NCI-H1417 (cell line): ENCODE measurements at places on chromosomes 11 and 22.

DNA sequence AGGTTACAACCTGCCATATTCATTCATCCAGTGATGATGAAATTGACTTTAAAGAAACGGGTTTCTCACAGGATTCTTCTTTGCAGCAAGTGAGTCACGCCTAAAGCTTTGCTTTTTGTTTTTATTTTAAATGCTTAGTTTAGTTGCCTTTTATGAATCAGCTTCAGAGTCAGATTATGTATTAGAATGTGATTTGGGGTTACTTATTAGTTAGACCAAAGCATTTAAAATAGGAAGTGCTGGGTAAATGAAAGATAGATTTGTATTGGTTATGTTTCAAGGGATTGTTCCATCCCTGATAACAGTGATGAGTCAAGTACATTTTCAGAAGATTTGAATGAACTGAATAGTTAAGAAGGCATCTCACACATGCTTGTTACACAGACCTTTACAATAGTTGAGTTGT lies 101.3 kb upstream of the GAL start:
- no peak for DNase-seq

DNA sequence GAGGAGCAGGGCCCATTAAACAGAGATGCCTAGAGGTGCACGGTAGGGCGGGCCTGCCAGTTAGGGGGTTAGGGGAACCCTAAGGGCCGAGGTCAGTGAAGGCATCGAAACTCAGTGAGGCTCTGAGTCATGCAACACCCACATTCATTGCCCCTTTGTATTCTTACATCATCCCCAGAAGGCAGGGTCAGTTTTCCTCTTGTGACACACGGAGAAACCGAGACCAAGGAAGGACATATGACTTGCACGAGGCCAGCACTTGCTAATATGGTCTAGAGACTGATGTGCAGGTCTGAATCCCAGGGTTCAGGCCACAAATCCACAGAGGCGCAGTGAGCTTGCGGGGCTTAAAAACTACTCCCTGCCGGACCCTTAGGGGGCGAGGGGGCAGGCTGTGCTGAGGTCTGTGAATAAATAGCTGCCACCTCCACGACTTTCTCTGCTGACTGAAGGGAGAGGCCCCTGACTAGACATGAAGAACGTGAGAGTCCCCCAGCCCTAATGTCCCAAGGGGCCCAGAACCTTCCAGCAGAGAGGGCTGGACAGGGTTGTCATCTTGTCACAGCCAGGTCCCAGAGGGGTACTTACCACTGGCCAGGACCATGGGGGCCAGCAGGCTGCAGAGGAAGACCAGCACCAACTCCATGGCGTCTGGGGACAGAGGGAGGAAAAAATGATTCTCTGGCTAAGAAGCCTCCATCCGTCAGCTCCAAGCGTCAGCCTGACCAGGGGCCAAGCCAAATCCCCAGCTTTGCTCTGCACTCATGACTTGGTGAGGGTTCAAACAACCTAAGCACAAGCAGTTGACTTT lies 17.8 kb upstream of the FXYD2 start:
- no peak for DNase-seq

DNA sequence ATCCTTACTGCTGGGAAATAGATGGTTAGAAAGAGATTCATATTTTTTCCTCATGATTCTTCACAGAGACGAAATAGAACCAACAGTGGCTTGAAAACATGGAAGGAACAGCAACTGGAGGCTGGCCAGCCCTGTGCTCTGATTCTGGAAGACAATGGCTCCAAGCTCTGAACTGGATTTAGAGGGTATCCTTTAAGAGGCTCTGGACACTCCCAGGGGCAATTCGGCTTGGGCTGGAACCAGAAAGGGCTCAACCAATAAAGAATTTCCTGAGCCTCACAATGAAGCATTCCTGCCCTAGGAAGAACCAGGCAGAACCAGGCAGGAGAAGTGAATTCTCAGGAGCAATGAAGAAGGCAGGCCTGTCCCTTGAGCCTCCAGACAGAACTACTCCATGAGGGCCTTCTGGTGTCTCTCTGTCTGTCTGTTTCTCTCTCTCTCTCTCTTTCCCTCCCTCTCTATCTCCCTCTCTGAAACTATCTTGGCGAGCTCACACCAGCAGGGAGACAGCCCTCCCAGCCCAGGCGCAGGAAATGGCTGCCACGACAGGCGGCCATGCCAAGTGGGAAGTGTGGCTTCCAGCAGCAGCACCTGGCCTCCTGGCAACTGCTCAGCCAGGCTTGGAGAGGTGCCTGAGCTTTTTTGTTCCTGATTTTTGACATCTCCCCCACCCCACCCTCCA lies 93.3 kb downstream of the RCN1 start:
- no peak for DNase-seq

- DNase-seq, result no peak
Observed at GRCh38 chr11:128469220-128469619, 118.1 kb downstream of the ETS1 start.

DNA sequence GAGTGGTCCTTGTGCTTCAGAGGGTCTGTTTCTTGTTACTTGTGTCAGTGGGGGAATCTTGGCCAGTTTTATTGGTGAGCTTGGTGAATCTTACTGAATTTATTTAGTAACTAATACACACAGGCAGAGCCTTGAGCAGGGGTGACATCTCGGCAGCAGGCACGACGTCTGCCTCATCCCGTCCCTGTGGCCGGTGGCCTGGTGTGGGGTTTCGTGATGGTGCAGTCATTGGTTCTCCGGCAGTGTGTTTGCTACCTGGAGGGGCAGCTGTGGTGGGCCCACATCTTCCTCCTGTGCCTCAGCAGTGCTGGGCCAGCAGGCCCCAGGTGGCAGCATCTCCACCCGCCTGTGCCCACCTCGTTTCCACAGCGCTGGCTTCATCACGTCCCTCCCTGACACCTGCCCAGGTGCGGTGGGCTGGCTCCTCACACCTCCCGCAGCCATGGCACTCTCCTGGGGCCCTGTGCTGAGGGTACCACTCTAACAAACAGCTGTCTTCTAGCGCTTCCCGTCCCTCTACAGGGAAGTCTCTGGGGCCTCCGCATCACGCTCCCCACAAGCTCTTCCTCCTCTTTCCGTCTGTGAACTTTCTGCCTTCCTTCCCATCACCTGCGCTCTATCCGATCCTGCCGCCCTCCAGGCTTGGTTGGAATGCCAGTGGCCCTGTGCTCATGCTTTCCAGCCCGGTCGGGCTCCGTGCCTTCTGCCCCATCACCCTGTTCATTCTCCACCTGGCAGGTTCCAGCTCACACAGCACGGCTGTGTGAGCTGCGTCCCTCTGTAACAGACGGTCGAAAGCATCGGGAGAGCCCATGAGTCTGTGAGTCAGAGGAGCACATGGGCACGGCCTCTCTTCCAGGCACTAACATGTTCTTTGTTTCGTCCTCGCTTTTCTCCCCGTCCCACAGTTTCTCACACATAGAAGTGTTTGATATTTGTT lies 203.4 kb downstream of the TBC1D22A start:
- no peak for DNase-seq

DNA sequence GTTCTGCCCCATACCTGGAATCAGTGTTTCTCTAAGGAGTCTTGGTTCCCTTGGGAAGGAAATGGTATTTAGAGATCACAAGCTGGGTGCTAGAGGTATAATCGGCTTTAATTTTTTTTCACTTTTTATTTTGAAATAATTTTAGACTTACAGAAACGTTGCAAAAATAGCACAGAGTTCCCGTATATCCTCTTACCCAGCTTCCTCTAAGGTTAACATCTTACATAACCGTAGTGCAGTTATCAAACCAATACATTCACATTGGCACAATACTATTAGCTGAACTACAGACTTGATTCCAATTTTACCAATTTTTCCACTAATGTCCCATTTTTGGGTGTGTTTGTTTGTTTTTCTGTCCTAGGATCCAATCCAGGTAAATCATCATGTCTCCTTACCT lies 63.8 kb downstream of the RBX1 start:
- no peak for DNase-seq

DNA sequence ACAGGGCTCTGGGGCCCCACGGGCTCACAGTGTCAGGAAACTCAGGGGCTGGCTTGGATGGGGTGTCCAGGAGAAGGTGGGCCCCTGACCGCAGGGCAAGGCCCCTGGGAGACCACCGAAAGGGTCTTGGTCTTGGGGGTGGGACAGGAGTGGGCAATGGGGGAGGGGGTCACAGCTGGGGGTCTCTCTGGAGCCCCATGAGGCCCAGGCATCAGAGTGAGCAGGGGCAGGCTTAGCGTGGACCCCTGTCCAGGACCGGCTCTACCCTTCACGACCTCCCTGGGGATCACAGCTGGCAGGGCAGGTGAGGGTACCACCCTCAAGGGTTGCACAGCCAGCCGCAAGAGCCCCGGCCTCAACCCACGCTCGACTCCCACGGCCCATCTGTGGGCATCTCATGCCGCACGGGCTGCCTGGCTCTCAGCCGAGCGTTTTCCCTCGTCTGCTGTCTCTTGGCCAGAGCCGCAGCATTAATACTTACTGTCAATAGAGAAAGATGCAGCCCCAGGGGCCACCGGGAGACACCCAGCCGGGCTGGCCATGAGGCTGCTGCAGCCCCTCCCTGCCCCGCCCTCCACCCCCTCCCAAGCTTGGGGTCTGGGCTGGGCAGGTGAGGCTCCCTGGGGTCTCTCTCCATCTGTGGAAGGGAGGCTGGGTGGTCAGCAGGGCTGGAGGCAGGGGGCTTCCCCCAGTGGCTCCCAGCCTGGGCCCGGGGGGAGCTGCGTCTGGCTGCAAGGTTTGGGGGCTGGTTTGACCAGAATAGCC lies 662 bp downstream of the MUC5B start:
- no peak for DNase-seq

DNA sequence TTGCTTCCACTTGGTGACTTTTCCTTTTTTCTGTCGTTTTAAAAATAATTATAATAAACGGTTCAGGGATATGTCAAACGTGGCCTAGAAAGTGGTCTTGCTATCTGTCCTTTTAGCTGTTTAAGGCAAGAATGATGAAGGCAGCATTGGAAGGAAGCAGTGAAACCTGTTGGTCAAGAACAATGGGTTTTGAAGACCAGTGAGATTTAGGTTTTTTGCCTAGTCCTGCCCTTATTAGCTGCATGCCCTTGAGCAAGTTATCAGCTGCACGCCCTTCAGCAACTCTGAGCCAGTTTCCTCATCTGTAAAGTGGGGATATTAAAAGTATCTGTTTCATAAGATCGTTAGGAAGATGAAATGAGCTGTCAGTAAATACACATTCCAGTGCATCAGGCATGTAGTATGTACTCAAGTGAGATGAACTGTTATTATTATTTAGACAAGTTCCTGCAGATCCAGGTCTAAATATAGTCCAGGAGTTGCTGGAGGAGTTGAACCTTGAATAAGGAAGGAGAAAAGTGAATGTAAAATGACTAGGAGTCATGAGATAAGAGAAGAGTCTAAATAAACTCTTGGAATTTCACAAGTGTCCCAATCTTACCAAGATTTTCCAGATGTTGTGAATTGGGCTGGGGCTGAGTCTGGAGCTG lies 90.8 kb upstream of the HSD17B12 start:
- DNase-seq, result no peak

DNA sequence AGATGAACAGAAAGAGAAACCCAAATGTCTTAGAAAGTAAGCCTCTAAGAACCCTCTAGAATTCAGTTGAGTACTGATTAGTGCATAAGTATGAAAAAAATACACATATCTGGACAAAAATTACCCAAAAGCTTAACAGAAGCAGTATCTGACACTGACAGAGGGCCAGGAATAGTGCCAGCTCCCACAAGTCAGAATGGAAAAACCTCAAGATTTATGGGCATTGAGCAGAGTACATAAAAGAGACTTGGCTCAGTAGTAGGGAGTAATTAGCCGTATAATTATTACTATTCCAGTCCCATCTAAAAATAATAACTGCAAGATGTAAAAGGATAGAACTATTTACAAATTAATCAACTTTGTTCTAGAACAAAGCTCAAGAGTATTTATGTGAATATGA lies 834.5 kb downstream of the FAM181B start:
- DNase-seq, result peak; percentile 21

- no peak for DNase-seq
Observed at GRCh38 chr11:75154646-75155569, 4.0 kb downstream of the SLCO2B1 start.

- peak; percentile 85 for DNase-seq
Observed at GRCh38 chr11:115420505-115420904, 83.7 kb downstream of the CADM1 start.

DNA sequence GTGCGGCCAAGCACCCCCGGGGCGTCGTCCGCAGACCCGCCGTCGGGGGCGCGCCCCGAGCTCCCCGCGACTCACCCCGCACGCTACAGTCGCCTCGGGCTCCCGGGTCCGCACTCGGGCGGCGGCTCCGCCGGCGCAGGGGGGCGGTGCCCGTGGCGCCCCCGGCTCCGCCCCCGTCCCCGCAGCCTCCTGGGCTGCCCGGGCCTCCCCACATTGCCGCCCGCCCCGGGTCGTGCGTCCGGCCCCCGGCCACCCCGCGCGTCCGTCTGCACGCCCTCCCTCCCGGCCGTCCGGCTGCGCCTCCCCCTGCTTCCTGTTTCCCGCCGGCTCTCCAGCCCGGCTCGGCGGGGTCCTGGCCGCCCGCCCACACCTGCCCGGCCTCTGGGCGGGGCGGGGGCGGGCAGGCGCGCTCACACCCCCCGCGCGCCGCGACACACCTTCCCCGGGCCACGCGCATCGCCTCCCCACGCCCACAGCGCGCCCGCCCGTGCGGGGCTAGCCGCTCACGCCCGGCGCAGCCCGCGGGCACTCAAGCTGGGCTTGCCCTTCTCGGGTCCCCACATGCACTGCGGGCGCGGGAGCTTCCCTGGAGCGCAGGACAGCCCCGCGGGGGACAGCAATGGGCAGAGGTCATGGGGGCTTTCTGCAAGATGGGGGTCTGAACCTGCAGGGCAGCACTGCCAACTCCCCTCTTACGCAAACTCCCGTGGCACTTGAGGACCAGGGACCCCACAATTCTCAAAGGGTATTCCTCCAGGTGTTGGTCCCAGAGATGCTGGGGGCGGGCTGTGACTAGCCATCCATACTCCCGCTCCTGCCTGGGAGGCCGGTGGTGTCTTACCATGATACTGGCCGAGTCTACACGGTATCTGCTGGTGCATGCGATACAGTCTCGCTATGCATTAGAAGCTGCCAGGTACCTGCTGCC lies at the start of gene CARD10:
CARD10 (minus strand) TSS at position 148 of the 928 bp plus-strand sequence. CDS start 215 bp downstream, outside the sequence.
- DNase-seq, result peak; percentile 32

DNA sequence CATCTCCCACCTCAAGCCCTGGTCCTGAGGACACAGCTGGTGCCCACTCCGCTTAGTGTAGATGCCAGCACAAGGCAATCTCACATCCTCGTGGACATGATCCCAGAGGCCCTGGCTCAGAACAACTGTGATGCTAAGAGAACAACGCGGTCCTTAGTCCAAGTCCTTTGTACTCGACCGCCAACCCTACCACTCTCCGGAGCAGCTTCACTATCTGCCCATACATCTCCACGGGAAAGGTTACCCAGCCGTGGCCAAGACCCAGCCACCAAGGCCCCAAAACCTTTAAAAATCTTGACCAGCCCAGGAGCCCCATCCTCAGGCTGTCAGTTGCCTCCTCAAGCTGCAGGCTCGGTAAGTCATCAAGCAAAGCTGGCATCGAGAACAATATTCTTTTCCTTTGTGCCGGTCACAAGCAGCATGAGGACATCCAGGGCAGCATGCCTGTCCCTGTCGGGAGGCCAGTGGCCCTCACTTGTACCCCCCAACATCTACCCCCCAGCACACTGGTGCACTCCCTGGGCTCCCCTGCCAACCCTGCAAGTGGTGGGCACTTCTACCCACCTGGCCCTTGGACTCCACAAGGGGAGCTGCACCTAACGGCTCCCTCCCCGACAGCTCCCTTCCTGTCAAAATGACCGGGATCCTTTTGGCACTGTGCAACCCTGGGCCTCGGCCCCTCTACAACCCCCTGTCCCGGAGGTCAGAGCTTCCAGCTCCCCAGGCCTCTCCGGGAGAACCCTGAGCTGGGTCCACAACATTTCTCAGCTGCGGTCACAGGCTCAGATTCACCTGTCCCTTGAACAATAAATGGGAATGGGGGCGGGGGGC lies 2.5 kb downstream of the OSBPL5 start:
- DNase-seq, result no peak

GRCh38 chr11:133969112-133969511 lies 12.3 kb upstream of the IGSF9B start:
- no peak for DNase-seq

GRCh38 chr22:48416396-48417224 lies 1411.1 kb downstream of the BRD1 start:
- no peak for DNase-seq
